ENCODE measurements at places on chromosomes 6 and 20.
A peak's percentile ranks its signal among the peaks of the same experiment; 100 is the strongest.

GRCh38 chr20:63839620-63840019, 8.6 kb upstream of the ZBTB46 start:
- DNase-seq, result no peak

GRCh38 chr6:11968241-11968806, 43.8 kb upstream of the HIVEP1 start:
- DNase-seq, result no peak

DNA sequence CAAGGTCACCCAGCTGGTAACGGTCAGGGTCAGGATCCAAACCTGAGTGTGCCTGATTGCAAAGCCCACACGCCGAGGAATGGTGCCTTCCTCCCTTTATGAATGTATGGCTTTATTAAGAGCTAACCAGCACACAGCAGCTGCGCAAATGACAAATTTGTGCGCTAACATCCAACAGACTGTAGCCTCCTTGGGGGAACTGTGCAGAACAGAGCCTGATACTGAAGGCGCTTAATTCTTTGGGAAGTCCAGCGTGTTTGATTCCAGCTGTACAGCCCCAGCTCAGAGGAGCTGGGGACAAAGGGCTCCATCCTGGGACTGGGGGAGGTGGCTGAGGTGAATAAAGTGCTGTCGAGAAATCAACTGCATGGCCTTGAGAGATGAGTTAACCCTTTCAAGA, 75.7 kb upstream of the JARID2 start:
- no peak for DNase-seq

GRCh38 chr6:74671558-74672025, 534.3 kb downstream of the COL12A1 start:
- peak; percentile 94 for DNase-seq

- DNase-seq, result no peak
These were observed 90.9 kb upstream of the MLIP start for GRCh38 chr6:54020334-54020733.
